ENCODE measurements at places on chromosomes 2 and 18. TPM values are rescaled to one million over a fixed set of nuclear protein-coding genes. Genes with fewer than 3 reads are reported as not detected.

DNA sequence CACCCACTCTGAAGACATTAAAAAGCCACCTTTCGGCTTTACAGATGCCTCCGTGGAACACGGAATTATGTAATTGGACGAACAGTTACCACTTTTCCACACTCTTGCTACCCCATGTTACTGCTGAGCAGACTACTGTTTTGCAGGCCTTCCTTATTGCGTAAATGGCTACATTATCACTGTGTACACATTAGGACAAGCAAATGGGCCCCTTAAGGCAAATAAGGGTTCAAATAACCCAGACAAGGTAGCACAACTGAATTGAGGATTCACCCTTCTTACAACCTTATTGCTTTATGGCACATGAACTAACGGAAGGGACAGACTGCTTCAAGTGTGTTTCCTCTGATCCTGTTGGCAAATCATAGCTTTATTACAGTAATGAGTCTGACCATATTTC is 832.2 kb upstream of the FANCL start:
- DNase-seq: no peak

- no peak for DNase-seq
Observed at GRCh38 chr2:182870227-182870626, 3.8 kb upstream of the FRZB start.

- no peak for DNase-seq
Observed at GRCh38 chr2:31893094-31893493, 117.7 kb downstream of the MEMO1 start.

DNA sequence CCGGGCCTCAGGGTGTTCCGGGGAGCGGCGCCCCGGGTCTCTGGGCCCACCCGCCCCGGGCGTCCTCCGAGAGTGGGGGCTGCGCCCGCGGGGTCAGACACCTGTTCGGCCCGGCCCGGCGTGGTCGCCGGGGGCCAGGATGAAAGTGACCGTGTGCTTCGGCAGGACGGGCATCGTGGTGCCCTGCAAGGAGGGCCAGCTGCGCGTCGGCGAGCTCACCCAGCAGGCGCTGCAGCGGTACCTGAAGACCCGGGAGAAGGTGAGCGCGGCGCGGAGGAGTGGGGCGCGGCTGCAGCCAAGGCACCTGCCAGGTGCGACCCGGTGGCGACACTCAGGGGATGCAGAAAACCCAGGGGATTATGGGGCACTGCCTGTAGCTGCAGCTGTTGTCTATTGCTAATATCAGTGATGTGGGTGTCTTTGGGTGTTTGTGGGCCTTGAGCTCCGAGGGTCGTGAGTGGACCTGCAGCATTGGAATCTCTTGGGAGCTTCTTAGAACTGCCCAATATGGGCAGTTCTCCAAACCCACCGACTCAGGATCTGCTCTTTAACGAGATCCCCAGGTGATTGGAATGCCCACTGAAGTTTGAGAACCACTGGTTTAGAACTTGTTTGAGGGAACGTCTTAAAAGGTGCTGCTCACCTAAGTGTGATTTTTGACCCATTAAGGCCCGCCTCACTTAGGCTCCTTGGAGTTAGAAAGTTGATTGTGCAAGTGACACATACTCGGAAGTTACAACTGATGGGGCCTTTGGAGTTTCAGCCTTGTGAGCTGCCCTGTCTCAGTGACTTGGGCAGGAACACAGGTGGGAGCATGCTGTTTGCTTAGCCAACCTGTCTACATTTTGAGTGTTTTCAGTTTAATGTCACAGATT is 823 bp downstream of the PARD3B start:
- no peak for DNase-seq

DNA sequence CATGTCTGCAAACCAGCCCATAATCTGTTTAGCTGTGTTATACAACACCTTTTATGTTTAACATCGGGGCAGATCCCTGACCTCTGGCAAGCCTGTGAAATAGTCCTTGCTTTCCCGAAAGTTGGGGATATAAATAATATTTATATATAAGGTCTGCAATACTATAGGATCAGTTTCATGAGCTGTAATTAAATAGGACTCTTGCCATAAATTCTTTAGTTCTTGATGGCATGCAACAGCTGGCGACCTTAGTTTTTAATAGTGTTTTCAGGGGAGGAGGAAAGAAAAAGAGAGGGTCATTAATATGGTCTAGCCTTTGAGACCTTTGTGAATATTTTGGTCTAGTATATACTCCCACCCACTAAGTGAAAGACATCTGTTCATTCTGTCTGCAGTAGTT is 166.5 kb downstream of the MTX2 start:
- DNase-seq: no peak

DNA sequence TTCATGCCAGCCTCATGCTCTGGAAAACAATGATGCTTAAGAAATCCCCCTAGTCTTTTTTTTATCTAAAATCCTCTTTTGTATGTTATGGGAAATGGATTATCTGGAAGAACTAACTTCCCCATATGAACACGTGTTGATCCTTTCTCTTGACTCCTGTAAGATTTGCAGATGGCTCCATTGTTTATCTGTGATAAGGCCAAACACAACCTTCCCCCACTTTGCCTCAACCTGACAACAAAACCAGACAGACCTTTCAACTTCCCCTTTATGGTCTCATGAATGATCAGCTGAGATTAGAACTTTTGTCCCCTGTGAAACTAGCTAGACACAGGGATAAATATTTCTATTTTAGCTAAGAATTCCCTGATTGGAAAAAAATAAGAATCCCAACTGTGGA is 828.0 kb upstream of the CDH2 start:
- no peak for DNase-seq

DNA sequence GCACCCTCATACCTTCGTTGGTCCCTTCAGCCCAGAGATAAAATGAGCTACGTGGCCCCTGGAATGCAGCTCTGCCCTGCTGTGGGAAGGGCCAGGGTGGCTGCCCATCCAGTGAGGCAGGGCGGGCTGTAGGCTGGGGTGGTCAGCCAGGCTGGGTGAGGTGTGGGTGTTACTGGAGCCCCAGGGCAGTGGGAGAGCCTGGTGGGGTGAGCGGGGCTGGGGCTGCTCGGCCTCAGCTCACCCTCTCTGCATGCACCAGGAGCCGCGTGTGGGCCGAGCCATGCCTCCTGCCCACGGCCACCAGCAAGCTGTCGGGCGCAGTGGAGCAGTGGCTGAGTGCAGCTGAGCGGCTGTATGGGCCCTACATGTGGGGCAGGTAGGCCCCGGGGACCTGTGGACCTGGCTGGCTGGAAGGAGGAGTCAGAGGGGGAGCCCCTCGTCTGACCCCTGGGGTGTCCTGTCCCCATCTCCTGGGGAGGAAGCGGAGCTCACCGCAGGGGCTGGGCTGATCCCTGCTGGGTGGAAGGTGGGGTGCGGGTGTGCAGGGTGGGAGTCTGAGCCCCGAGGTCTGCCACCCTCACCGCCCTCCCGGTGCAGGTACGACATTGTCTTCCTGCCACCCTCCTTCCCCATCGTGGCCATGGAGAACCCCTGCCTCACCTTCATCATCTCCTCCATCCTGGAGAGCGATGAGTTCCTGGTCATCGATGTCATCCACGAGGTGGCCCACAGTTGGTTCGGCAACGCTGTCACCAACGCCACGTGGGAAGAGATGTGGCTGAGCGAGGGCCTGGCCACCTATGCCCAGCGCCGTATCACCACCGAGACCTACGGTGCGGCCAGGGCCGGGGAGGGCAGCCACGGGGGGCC is 5.5 kb downstream of the RNPEPL1 start:
- no peak for DNase-seq

- DNase-seq: no peak
Observed at GRCh38 chr18:13231151-13231550, 12.6 kb downstream of the LDLRAD4 start.

- DNase-seq: no peak
Observed at GRCh38 chr18:2992995-2993877, 19.7 kb downstream of the LPIN2 start.

GRCh38 chr2:37740164-37740739 is 68.8 kb upstream of the CDC42EP3 start:
- no peak for DNase-seq

DNA sequence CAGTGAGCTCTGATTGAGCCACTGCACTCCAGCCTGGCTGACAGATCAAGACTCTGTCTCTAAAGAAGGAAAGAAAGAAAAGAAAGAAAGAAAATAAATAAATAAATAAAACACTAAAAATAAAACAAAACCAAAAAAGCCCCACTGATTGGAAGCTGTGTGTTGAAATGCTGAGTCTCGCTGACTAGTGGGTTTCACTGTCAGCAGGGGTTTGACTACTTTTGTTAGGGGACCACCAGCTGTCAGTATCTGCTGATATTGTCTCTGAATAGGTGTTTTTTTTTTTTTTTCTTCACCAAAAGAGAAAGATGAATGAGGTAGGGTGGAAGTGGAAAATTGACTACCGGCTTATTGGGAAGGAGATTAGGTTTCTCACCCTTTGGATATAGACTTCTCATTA is 12.8 kb upstream of the ACTR2 start:
- DNase-seq: no peak

GRCh38 chr18:74609535-74609934 is 11.9 kb downstream of the ZNF407 start:
- DNase-seq: no peak

- no peak for DNase-seq
Observed at GRCh38 chr2:141399270-141399669, 731.5 kb downstream of the LRP1B start.

DNA sequence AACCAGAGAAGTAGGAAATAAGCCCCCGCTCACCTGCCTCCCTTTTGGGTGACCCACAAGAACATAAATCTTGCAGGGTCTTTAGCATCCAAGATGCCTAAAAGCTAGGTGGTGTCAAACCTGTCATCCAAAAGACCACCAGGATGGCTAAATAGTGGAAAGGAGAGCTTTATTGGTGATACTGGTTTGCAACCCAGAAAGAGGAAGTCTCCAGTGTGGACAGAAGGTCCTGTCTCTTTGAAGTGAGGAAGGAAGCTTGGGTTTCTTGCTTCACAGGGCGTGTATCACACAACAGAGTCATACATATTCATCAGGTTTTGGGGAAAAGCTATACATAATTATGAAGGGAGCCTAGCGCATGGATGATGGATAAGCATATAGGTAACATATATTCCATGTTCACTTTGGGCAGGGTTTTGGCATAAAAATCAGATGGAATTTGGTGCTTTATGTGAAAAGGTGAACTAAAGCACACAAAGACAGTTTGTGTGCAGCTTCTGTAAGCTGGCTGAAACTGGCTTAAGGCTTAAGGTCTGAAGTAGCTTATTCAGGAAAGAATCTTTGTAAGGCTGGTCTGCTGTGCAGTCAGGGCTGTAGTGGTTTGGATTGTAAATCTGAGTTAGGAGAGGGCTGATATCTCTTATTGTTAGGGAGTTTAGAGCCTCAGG is 102.2 kb upstream of the MSH2 start:
- DNase-seq: no peak

DNA sequence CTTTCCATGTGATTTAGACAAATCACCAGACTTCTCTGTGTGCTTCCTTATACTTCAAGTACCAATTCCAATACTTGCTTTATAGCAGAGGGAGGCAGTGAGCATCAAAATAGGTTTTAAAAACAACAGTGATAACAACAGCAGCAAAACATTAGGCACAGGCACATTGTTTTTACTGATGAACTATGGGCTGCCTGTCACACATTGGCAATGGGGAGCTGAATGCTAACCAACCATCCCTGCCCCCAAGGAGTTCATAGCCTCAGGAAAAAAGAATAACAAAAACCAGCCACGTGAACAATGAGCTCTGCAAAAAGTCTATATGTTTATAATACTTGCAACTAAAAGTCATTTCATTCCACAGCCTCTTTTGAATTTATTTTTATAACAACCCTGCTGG is 287.9 kb upstream of the TRIB2 start:
- no peak for DNase-seq

GRCh38 chr18:59052965-59053820 is 86.5 kb upstream of the SEC11C start:
- DNase-seq: no peak

GRCh38 chr18:52439457-52439856 is 99.5 kb downstream of the DCC start:
- DNase-seq: no peak

DNA sequence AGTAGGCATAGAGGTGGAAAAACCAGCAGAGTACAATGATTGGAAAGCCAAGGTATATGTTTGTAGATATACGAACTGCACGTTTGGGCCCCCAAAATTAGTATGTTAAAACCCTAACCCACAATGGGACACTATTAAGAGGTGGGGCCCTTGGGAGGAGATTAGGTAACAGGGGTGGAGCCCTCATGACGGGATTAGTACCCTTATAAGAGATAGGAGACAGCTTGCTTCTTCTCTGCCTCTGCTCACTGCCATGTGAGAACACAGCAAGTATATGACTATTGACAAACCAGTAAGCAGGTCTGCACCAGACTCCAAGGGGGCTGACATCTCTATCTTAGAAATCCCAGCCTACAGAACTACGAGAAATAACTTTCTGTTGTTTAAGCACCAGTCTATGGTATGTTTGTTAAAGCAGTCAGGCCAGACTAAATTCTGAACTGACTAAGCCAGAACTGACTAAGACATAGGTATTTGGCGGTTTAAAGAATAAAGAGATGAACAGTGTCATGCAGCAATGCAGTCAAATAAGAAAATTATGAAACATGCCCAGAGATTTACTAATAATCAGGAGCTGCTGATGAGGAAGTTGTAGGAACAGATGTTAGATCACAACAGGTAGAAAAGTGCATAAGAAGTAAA is 182.9 kb downstream of the DYM start:
- DNase-seq: no peak

GKN2 gene
- not detected for polyA plus RNA-seq

VAMP5 gene
- 37.2 TPM for polyA plus RNA-seq

STON1 gene
- polyA plus RNA-seq: 14.1 TPM

CRYBA2 gene
- polyA plus RNA-seq: not detected

C2orf80 gene
- not detected for polyA plus RNA-seq

LYG2 gene
- polyA plus RNA-seq: 0.53 TPM

ALPP gene
- not detected for polyA plus RNA-seq

CPS1 gene
- 2.5 TPM for polyA plus RNA-seq

WDR35 gene
- 22.4 TPM for polyA plus RNA-seq
